ENCODE measurements at places on chromosomes 3 and 15.

DNA sequence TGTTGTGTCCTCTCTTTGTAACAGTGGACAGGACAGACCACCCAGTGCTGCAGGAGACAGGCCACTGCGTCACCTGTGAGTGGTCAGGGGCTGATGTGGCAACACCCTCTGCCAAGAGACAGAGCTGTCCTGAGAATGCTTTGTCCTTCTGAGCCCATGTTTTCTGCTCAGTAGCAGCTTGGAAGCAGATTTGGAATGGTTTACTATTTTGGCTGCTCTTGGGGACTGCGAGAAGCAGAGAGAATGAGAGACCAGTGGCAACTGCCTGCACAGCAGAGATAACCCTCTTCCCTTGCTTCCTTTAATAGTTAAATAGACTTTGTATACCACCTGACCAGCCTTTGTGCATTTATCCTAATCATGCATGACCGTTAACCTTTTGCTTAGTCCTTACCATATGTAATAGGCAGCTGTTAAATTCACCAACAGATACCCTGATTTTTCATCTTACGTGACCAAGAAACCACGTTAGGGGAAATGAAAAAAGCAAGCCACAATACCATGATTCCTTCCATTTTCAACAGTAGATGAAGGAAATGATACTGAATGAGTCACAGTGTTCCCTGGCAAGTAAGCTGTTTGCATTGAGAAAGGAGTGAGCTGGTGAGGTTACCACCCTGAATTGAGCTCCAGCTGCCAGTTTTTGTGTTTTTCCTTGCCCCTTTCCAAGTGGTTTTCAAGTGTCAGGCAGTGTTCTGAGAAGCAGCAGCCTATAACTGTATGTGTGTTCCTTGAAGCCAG lies 35.5 kb downstream of the B3GALNT1 start:
- DNase-seq, result peak; percentile 28

DNA sequence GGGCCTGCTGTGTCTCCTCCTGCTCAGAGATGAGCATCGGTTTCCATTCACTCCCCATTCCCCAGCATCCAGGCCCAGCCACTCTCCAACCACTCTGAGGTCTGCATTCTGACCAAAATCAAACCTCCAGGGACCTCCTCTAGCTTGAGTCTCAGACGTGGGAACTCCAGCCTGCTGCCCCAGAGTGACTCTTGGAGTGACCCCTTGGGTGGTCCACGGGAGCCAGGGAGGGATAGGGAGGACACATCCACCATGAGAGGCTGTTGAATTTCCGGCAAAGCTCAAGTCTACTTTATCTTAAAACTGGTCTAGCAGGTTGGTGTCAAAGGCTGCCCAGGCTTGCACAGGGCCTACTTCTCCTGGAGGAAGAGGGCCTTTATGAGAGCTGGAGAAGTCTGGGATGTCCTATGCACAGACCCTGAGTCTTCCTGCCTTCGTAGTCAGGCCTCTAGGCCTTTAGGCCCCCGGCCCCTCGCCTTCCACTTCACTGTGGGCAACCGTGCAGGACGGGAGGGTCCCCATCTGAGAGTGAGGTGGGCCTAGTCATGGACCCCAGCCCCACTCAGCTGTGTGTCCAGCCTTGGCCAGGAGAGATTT lies 8.9 kb downstream of the CISH start:
- DNase-seq, result no peak

GRCh38 chr3:146637871-146638270 lies 32.7 kb upstream of the PLSCR5 start:
- no peak for DNase-seq

GRCh38 chr3:196694941-196695848 lies 16.9 kb downstream of the CEP19 start:
- DNase-seq, result no peak

- DNase-seq, result no peak
These were observed 35.1 kb upstream of the SPTBN5 start for GRCh38 chr15:41928637-41929620.

DNA sequence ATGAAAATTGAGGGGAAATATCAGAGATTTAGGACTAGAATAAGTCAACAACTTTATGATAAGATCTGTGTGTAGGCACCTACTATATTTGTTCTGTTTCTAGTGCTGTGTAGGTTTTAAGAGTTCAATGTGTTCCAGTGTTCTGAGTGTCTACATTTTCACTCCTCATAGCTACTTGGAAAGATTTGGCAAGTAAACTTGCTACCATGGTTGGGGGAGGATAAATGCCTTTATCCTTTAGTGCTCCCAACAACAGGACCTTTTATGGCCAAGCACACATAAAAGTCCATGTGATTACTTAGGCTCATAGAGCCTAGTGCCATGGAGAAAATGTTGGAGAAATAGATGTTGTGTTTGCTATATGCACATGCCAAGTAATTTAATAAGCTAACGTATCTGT lies 64.0 kb downstream of the LYSMD4 start:
- DNase-seq, result no peak

DNA sequence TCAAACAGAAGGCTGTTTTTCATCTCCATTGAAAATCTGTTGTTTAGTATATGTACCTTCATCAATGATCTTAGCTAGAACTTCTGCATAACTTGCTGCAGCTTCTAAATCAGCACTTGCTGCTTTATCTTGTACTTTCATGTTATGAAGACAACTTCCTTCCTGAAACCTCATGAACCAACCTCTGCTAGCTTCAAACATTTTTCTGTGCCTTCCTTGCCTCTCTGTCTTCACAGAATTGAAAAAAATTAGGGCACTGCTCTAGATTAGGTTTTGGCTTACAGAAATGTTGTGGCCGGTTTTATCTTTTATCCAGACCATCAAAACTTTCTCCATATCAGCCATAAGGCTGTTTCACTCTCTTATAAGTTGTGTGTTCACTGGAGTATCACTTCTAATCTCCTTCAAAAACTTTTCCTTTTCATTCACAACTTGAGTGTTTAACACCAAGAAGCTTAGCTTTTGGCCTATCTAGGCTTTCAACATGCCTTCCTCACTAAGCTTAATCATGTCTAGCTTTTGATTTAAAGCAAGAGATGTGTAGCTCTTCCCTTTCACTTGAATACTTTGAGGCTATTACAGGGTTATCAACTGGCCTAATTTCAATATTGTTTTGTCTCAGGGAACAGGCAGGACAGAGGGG lies 78.6 kb downstream of the IGSF11 start:
- DNase-seq, result no peak

DNA sequence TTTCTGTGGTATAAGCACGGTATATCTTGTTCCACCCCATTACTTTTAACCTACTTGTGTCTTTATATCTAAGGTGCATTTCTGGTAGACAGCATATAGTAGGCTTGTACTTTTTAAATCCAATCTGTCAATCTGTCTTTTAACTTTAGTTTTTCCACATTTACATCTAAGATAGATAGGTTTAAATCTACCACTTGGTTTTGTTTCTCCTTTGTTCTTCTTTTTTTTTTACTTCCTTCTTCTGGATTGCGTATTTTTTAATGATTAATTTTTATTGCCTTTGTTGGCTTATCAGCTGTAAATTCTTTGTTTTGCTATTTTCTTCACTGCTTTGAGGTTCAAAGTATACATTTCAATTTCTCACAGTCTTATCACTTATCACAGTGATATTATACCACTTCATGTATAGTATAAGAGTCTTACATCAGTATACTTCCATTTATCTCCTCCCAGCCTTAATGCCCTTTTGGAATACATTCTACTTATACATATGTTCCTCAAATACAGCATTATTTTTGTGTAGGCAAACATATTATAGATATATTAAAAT lies 31.0 kb downstream of the IQCB1 start:
- DNase-seq, result no peak

GRCh38 chr3:188212308-188212969 lies 58.5 kb downstream of the LPP start:
- DNase-seq, result no peak

DNA sequence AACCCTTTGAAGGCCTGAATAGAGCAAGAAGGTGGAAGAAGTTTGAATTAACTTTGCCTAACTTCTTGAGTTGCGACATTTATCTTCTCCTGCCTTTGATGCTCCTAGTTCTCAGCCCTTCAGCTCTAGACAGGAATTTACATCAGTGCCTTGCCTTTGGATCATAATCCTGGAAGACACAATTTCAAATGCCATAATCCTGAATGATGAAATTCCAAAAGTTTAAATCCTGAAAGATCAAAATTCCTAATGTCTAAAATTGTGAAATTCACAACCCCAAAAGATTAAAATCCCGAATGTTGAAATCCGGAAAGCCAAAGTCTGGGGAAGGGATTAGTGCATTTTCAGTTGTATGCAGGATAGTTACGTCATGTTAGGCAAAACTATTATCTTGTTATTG lies 166.6 kb upstream of the PDZRN3 start:
- no peak for DNase-seq

- no peak for DNase-seq
These were observed 58.4 kb downstream of the PPARG start for GRCh38 chr3:12347301-12347700.

DNA sequence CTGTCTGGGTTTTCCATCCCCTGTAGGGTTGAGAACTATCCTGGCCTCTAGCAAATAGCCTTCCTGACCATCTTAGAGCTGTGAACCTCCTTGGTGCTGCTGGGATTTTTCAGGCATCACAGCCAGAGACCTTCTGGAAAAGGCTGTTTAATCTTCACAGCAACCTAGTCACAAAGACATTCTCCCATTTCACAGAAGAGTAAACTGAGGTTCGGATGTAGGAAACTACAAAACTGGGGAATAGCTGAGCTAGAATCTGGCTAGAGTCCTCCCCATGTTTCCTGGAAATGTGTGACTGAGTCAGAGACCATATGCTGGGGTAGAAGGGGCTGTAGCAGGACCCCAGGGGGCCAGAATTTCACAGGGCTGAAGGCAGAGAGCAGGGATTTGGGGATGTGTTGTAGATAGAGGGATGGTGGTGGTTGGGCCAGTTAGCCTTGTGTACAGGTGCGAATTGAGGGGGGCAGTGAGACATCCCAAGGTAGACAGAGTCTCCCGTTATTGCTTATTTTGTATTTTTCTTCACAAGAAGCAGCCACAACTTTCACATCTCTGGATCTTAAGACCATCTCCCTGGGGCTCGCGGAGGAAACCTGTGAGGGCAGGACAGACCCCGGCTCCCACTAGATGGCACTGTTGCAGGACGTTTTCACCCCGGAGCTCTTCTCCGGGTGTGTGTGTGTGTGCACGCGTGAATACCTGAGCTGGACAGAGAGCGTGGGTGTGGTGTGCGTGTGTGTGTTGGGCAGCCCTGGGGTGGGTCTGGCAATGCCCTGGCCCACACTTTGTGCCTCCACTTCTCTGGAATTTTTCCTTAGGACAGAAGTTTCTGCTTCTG lies 66.9 kb upstream of the PRR23C start:
- peak; percentile 60 for DNase-seq

DNA sequence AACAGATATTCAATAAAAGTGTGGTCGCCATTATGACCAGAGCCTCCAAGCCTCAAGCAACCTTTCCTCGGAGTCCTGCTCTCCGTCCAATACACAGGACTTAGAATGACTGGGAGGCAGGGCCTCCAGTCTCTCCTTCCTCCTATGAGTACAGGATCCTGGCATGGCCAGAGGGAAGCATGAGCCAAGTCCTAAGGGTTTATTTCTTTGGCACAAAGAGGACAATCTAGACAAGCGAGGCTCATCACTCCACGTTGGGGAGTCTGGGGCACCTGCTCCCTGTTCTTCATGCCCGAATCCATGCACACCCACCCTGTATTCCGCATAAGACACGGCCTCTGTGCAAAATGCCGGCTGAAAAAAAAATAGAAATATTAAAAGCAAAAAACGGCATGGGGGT lies 6.8 kb downstream of the PRRT3 start:
- no peak for DNase-seq

GRCh38 chr3:123140550-123140949 lies 61.2 kb upstream of the SEC22A start:
- DNase-seq, result no peak

DNA sequence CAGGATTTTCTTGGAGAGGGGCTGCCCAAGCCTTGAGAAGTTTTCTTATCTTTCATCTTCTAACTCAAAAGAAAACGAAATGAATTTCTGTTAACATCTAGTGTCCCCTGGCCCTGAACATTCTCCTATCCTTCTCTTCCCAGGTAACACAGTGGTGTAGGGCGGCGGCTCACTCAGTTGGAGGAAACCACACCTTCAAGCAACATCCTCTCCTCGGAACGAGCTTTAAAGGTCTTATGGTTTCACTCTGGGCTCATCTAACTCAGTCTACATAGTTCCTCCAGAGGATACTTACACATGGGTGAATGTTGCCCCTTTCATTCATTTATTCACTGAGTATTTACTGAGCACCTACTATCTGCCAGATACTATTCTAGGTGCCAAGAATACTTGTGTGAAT lies 31.0 kb upstream of the KLHL6 start:
- no peak for DNase-seq

DNA sequence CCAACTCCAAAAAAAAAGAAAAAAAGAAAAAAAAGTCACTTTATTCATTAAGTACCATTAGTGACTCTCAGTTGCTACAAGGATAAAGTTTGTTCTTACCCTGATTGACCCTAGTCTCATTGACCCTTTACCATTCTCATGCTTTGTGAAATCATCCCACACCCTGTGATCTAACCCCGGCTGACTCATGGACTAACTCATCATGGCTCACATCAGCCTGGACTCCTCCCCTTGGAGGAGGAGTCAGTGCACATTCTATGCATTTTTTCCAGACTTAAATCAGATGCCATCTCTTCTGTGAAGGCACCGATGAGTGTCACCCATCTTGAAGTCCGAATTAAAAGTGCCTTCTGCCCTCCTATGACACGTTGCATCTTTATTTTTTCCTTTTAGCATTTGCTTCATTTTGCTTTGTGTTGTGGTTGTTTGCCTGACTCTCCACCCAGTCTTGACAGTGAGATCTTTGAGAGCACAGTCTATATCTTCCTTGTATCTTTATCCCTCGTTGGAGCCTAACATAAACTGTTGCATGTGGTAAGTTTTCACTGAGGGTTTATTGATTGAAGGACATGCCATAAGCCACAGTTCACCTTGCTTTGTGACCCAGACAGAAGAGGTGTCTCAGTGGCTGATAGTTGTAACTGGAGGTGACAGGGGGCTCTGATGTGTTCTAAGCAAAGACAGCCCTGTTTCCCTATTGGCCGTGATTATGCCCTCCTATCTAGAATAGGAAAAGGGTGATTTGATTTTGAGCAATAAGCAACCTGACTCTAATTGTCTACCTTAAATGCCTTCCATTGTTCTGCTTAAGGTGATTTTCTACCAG lies 72.1 kb downstream of the IL1RAP start:
- DNase-seq, result no peak

GRCh38 chr3:157058392-157059071 lies 101.4 kb downstream of the CCNL1 start:
- no peak for DNase-seq

GRCh38 chr3:69389520-69390248 lies 3.8 kb upstream of the FRMD4B start:
- DNase-seq, result no peak

GRCh38 chr15:74636984-74637383 lies 21.3 kb downstream of the CLK3 start:
- no peak for DNase-seq

- DNase-seq, result no peak
These were observed 15.3 kb downstream of the TNK2 start for GRCh38 chr3:195893044-195893395.
